ENCODE measurements at places on chromosomes 4 and X.

GRCh38 chrX:53438174-53438831 lies 4.1 kb upstream of the HSD17B10 start:
- DNase-seq, result no peak

DNA sequence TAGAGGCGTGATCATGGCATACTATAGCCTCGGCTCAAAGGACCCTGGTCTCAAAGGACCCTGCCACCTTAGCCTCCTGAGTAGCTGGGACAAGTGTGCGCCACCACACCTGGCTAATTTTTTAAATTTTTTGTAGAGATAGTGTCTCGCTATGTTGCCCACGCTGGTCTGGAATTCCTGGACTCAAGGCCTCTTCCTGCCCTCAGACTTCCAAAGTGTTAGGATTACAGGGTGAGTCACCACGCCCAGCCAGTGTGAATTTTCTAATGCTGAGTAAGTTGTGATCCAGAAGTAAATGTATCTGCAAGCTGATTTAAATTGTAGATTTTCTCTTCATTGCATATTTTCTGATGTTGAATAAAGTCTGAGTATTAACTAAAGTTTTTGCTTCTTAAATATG lies 2.6 kb upstream of the ZNF674 start:
- DNase-seq, result peak; percentile 85

DNA sequence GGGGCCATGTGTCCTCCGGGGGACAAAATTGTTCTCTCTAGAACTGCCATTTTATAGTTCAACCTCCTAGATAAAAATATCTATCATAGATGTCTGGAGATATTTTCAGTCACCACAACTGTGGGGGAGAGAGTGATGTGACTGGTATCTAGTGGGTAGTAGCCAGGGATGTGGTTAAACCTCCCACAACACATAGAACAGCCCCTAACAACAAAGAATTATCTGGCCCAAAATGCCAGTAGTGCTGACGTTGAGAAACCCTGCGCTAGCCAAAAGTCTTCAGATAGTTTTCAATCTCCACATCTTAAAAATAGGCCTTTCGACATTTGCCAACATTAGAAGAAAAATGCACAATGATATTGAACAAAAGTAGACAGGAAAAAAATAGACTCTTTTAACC lies 19.0 kb upstream of the SUPT20HL2 start:
- DNase-seq, result no peak

GRCh38 chrX:12955882-12956703 lies 18.8 kb upstream of the TMSB4X start:
- peak; percentile 13 for DNase-seq

GRCh38 chr4:10098780-10099160 lies 17.8 kb downstream of the WDR1 start:
- no peak for DNase-seq

- DNase-seq, result no peak
Measured at GRCh38 chr4:115781528-115782146, 668.2 kb upstream of the NDST4 start.

DNA sequence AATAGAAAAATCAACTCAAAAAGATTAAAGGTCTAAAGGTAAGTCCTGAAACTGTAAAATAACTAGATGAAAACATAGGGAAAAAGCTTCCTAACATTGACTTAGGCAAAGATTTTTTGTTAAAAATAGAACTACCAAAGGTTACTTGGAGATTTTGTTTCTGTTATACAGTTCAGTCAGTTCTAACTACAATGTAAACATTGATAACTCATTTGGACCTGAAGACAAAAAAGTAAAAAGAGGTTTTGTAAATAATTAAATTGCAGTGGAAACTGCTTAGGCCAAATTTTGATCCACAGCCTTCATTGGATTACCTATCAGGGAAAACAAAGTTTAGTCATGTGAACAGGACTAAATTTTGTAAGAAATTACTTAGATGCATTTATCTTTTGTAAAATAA lies 101.8 kb downstream of the SLITRK2 start:
- DNase-seq, result no peak

Data from RKO (cell line).